ENCODE measurements at places on chromosomes 2 and 18.

DNA sequence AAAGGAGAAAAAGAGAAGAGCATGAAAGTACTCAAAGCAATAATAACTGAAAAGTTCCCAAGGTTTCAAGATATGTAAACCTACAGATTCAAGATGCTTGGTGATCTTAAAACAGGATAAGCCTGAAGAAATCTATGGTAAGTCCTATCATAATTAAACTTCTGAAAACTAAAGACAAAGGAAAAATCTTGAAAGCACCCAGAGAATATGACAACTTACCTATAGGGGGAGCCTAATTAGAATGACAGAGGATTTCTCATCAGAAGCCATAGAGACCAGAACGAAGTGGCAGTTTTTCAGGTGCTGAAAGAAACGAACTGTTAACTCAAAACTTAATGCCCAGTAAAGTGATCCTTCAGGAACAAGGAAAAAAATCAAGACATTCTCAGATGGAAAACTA lies 59.7 kb downstream of the XDH start:
- DNase-seq = no peak

DNA sequence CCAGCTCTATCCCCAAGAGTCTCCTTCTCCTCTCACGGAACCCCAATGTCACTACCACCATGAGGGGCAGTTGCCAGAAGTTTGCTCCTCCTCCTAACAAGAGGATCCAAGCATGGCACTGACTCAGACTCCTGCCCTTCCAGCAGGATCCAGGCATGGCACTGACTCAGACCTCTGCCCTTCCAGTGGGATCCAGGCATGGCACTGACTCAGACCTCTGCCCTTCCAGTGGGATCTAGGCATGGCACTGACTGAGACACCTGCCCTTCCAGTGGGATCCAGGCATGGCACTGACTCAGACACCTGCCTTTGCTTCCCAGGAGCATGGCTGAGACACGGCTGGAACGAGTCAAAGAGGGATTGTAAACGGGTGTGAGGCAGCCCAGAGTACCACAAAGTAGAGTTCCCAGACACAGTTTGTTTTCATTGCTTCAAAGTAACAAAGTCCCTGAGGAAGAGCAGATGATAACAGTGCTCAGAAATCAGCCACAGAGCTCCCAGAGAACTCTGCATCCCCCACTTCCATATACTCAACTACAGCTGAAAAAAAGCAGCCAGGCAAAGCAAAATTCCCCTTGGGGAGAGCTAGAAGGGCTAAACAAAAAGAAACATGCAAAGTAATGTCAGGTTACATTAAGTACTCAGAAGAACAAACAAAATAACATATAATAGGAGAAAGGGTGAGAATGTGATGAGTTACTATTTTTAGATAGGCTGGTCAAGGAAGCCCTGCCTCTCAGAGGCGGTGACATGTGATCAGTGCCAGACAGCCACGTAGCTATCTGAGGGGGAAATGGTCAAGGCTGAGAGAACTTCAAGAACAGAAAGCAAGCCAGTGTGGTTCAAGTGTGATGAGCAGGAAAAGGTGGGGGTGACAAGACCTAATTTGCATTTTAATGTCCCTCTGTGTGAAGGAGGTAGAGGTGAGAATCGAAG lies 3.0 kb downstream of the BUB1 start:
- no peak for DNase-seq

GRCh38 chr18:58862851-58863538 lies 1.7 kb upstream of the ZNF532 start:
- no peak for DNase-seq

GRCh38 chr18:48821251-48821590 lies 129.5 kb downstream of the SMAD7 start:
- no peak for DNase-seq

- DNase-seq = no peak
Measured at GRCh38 chr2:64232266-64232665, 88.0 kb upstream of the PELI1 start.

GRCh38 chr2:46559261-46559660 lies 79.9 kb downstream of the TMEM247 start:
- no peak for DNase-seq

- DNase-seq = no peak
Measured at GRCh38 chr2:152465541-152465940, 130.6 kb downstream of the FMNL2 start.

- no peak for DNase-seq
Measured at GRCh38 chr18:72942766-72943165, 75.0 kb upstream of the NETO1 start.

Data from left renal pelvis (tissue), 4 donors.